ENCODE measurements at places on chromosomes 7 and 10. TPM values are rescaled to one million over a fixed set of nuclear protein-coding genes. Genes with fewer than 3 reads are reported as not detected.

DNA sequence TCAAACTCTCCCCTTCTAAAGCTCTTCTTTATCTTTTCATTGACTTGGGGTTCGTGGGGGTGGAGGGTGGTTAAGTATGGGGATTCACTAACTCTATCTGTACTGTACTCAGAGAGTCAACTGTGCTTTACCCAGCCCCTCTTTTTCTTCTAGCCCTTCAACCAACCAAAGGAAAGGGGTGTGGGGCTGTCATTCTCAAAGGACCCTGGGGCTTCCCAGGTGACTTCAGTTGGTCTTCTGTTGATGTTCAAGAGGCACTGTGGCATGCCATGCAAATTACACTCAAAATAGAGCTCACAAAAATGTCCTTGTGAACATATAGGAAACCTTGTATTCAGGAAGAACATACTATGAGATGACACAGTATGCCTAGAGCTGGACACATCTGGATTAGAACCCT, 16.9 kb upstream of the RHOBTB1 start:
- no peak for DNase-seq

DNA sequence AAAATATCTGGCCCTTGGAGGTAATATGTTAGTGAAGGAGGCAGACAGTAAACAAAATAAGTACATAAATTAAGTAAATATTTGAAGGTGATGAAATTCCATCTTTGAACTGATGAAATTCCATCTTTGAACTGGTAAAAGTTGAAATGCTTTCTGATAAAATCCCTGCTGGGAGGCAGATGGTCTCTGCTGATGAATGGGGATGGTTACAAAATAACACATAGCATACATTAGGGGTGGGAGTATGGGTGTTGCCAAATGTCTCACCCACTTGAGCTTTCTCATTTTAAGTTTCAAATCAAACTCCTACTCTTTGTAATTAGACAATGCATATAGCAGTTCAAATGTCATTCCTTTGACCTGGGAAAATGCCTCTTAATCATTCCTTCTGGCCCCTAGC, 77.5 kb upstream of the SORCS3 start:
- DNase-seq: no peak

- DNase-seq: no peak
These were observed 350.9 kb upstream of the NPVF start for GRCh38 chr7:25578991-25579777.

GRCh38 chr7:139692723-139693122, 85.1 kb downstream of the HIPK2 start:
- no peak for DNase-seq

DNA sequence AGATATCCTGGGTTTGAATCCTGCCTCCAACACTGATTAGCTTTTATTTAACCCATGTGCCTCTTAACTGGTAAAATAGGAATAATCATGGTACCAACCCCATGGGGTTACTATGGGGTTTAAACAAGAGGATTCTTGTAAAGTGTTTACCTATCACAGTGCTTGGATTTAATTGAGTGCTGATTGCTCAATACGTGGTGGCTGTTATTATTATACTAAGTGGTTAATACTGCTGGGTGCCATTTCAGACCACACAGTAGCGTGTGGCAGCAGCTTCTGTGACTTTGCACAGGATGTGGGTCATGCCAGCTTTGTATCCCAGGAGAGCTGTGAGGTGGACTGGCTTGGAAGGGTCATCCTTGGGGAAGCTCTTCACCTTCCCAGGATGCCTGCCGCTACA, 177.2 kb downstream of the SEC23IP start:
- no peak for DNase-seq

DNA sequence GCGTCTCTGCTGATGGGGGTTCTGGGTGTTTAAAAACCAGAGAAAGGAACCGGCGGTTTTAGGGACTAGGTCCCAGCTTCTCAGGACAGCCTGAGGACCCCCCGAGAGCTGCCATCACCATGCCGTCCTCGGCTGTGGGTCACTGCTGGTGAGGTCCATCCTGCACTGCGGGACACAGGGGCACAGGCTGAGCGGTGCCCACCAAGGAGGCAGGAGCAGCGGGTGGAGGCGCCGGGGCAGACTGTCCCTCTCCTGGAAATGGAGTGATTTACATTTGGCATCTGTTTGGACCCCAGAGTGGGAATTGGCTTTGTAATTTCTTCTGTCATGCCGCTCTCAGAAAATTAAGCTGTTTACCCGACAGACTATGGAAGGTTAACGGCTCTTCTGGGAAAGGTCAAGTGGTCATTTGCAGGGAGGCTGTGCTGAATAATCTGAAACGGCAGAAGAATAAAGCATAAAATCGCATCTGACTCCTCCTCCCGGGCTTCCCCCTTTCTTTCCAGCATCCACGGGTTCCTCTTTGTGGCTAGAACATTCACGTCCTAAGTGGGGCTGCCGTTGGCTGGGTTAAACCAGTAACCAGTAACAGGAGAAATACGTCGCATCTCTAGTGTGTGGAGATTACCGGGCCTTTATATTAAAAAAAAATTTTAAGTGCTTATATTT, 31.7 kb downstream of the LHPP start:
- no peak for DNase-seq

- no peak for DNase-seq
These were observed 82.3 kb downstream of the CUL2 start for GRCh38 chr10:35007858-35008301.

DNA sequence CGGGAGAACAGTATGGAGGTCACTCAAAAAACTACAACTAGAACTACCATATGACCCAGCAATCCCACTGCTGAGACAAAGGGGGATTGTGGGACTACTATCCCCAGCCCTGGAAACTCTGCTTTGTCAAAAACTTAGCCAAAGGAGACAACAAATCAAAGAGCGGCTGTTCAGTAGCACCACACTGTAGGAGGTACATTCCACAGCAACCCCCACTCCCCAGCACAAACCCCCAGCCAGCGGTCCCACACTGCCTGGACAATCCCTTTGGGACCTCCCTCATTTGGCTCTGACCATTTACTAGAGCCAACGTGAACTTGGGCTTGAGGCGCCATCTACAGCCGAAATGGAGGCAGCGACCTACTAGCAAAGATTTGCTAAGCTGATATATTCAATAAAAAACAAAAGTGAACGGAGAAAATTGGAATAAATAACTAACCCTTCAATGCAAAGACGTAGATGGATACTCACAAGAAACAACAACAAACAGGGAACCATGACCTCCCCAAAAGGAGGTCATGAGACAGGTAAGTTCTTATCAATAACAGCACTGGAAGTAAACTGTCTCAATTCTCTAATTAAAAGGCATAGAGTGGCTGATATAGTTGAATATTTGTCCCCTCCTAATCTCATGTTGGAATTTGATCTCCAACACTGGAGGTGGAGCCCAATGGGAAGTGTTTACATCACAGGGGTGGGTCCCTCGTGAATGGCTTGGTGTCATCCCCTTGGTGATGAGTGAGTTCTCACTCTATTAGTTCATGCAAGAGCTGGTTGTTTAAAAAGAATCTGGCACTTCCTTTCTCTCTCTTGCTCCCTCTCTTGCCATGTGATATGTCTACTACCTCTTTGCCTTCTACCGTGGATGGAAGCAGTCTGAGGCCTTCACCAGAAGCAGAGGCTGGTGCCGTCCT, 119.0 kb upstream of the KCNMA1 start:
- DNase-seq: peak; percentile 84

DNA sequence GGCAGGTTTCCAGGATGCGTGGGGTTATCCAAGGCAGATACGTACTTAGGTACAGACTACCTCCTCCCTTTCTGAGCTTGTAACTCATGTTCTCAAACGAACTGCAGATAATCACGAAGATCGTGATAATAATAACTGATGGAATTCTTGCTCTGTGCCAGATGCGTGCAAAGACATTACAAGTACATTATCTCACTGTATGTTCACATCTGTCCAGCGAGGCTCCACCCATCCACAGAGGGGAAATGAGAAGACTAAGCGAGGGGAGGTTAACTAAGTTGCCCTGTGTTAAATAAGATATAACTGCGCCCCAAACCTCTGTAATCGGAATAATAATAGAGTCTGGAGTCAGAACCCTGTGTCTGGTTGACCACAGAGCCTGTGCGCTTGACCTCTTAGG, 1.9 kb downstream of the GALNT17 start:
- DNase-seq: no peak

DNA sequence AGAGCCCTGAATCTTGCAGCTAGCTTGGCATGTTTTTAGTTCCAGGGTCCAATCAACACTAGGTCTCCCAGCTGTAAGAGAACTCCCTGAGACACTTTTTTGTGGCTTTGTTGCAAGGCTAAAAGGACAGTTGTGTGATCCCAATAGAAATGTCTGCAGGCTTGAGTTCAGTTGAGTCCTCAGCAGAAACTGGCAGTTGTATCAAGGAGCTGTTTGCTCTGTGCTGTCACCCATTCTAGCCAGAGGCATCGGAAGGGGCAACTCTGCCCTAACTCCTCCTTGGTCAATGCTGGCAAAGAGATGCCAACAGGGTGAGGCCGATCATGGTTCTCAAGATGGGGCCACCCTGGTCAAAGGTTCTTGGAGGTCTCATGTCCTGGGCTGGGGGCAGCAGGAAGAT, 224.1 kb downstream of the BUB3 start:
- DNase-seq: no peak

DNA sequence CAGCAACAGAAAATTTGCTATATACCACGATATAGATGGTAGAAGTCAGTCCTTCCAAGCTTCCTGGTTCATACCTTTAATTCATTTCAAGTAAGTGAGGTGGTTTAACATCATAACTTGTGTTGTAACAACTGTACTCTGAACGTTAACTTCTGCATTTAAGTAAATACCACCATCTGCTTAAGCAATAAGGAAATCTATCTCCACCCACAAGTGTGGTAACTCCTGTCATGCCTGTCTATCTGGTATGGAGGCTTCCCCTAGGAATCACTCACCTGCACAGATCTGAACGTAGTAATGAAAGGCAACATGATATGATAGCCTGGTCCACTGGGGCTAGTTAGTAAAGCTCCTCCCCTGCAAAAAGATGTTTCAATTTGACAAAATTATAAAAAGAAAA, 2.3 kb downstream of the ERLIN1 start:
- no peak for DNase-seq

DNA sequence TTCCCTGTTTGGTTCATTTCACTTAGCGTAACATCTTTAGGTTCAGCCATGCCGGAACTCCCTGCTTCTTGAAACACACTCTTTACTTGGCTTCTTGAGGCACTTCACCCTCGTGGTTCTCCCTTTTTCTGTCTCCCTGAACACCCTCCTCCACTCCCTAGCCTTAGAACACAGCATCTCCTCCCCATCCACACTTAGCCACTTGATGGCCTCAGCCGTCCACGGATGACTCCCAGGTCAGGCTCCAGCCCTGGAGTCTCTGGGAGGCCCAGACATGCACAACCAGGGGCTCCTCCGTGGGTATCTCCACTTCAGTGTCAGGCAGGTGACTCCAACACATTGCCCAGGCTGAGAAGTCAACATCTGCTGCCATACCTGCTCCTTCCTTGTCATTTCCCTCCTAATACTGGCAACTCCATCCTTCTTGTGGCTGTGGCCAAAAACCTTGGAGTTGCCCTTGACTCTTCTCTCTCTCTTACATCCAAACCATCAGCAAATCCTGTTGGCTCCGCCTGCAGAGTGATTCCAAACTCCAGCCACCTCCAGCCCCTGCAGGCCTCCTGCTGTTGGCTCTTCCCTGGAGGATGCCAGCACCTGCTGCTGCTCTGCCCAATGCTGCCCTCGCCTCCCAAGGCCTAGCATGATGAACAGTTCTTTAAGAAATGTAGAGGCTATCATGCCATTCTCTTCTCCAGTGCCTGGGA, 8.4 kb upstream of the INMT start:
- DNase-seq: no peak

GRCh38 chr10:43193496-43194080, 55.3 kb downstream of the CSGALNACT2 start:
- DNase-seq: no peak

GRCh38 chr7:1873857-1874589, 203.9 kb downstream of the ELFN1 start:
- DNase-seq: no peak

DNA sequence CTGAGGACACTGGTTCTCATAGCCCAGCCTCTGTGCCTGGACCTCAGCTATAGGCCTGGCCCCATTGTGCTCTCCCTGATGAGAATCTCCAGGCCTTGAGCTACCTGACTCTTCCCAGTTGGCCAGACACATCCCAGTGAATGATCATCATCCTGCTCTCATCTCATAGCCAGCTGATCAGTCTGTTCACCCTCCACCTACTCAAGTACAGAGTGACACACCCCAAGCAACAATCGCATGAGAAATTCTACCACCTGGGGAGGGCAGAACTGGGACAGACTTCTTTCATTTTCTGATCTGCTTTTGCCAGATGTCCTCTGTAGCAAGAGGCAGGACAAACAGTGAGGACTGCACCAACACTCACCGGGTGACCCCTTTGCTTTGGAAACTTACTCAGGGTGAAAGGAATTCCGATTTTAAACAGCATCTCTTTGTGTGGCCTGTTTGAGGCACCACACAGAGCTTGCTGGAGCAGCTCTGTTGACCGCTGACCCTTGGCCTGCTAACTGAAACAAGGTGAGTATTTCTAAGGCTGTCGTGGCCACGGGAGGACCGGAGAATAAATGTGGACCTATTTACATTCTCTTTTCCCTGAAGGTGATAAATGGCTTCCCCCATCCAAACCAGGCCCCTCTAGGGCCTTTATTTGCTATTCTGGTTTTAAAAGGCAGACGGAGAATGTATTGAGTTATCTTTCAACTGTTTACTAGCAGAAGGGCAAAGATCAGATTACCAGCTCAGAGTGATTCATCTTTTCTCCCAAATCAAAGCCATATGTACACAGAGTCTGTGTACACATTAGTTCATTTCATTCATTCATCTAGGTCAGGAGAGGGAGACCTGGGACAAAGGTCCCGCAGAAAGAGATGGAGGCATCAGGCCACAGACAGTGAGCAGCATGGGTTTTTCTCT, 181.4 kb upstream of the TNS3 start:
- DNase-seq: peak; percentile 35

DNA sequence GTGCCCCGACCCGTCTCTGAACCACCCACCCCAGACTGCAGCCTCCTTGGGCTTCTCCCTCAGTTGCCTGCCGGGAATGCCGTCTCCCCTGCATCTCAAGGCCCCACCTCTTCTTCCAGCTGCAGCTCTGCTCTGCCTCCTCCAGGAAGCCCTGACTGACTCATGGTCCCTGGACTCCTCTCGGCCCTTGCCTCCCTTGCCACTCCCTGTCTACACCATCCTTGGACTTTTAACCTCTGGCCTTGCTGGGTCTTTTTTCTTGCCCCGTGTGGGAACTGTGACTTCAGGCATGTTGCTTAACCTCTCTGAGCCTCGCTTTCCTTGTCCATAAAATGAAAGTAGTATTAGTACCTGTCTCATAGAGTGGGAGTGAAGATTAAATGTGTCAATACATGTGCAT, 56.3 kb downstream of the C10orf105 start:
- DNase-seq: peak; percentile 21

GRCh38 chr10:42952349-42952748, 124.5 kb upstream of the RET start:
- DNase-seq: peak; percentile 26

- peak; percentile 92 for DNase-seq
These were observed 14.9 kb downstream of the SFTPD start for GRCh38 chr10:79933961-79934360.

GRCh38 chr10:109040622-109041021, 882.7 kb downstream of the XPNPEP1 start:
- DNase-seq: no peak

- no peak for DNase-seq
These were observed 117.3 kb upstream of the PCBD1 start for GRCh38 chr10:71005337-71006305.

The CAMK1D gene
- total RNA-seq: 1.4 TPM

The PPP3CB gene
- total RNA-seq: 6.3 TPM

The ATP5MK gene
- 219 TPM for total RNA-seq

The CCL24 gene
- not detected for total RNA-seq

The UPK3BL2 gene
- total RNA-seq: 2.6 TPM

The ARHGAP12 gene
- total RNA-seq: 20.3 TPM

The ADCYAP1R1 gene
- total RNA-seq: under 0.01 TPM

The AUTS2 gene
- total RNA-seq: 0.79 TPM

The CDHR1 gene
- total RNA-seq: under 0.01 TPM

The HHEX gene
- total RNA-seq: 38.8 TPM

The ZNF775 gene
- 4.6 TPM for total RNA-seq
